ENCODE measurements at places on chromosomes 2 and 18.

- DNase-seq, result no peak
These were observed 165.3 kb upstream of the SYT4 start for GRCh38 chr18:43442571-43442970.

- DNase-seq, result no peak
These were observed 144.8 kb upstream of the CYP26B1 start for GRCh38 chr2:72292433-72292832.

- DNase-seq, result no peak
These were observed 132.1 kb downstream of the GBX2 start for GRCh38 chr2:236036045-236036444.

DNA sequence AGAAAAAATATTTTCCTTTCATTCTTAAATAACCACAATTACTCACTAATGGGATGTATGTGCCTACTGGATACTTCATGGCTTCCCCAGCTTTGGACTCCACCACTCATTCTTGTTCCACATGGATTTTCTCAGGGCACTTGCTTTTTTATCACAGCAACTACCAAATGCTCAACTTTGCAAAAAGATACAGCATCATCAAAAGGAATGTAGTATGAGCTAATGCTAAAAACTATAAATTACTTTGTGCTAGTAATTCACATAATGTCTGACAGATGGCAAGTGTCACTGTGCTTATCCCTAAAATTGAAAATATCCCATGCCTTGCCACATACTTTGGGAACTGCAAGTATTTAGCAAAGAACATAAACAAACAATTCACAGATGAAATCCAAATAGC is 130.4 kb upstream of the ZFP36L2 start:
- no peak for DNase-seq

DNA sequence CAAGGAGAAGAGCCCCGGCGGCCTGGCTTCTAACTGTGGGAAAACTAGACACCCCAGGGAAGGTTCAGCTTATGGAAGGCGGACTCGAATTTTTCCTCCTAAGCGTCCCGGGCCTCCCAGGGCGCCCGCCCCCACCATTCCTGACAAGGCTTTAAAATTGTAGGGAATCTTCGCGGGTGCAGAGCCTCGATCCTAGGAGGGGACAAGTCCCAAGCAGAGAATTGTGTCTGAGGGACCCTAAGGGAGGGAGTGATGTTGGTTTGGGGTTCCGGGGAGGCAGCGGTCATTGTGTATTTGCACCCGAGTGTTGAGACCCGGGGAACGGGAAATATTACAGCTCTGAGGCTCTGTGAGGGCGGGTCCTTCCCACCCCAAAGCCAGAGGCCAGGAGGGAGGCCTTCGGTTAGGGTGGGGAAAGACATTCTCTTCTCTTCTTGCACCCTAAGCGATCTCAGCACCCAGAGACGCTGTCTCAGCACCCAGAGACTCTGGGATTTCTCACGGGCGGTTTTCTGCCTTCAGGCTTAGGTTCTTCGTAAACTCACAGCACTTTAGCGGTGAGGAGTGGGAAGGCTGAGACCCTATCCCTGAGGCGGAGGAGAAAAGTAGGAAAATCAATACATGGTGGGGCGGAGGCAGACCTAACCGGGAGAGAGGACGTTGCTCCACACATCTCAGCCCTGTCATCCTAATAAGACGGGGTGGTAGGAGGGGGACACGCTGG is 7.6 kb downstream of the OSR1 start:
- no peak for DNase-seq
